Stimulated activated CD4-positive, alpha-beta T cell treated with anti-CD3 and anti-CD28 coated beads, Interleukin-2, amount 100 ng/mL, for 24 hours (primary cell): ENCODE measurements at places on chromosomes 4 and X.

DNA sequence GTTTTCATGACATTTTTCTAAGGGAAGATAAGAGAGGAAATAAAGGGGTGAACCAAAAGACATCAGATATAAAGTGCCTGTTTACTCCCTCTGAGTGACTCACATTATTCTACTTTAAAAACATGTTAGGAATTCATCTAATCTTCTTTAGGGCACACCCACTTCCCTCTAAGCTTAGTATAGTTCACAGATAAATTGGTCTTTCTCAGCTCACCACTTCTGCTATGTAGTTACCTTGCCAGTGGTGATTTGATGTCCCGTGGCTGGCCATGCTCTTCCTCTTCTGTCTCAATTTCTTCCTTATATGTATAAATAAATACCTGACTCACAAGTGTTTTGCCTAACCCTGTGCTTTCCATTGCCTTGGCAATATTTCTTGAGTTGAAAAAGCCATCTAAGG, 96.8 kb downstream of the PDLIM5 start:
- no peak for DNase-seq

- no peak for DNase-seq
These were observed 91.0 kb downstream of the ARHGAP24 start for GRCh38 chr4:85565761-85566480.

DNA sequence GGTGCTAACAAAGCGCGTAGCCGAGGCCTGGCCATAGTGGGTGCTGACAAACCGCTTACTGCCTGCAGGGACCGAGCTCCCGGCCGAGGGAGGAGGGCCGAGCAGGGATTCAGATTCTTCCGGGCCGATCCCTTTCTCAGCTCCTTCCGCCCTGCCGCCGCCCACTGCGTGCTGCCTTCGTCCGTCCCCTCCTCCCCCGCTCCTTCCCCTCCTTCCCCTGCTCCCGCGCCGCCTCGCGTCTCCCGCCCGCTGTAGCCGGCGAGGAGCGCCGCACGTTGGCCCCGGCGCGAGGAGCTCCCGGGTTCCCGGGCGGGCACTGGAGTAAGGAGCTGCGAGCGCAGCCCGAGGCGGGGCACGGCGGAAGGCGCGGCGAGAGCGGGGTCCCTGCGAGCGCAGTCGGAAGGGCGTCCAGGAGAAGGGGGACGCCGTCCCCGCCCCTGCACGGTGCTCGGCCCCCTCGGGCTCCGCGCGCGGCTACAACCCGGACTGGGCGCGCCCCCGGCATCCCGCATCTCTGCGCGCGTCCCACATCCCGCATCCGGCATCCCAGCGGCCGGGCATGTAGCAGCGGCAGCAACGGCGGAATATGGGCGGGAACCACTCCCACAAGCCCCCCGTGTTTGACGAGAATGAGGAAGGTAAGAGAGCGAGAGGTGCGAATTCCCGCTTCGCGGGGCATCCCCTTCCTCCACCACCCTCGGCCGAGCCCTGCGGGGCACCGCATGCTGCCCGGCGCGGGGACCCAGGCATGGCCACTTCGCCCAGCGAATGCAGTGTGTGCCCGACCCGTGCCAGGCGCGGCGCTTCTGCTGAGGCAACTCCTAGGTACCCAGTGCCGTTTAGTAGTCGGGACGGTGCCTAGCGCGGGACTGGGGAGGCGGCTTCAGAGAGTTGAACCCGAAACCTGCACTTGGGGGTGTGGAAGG, at the start of gene STK32B:
Gene STK32B (plus strand): TSS at position 203 of the 926 bp plus-strand sequence.
- no peak for DNase-seq

- DNase-seq: no peak
These were observed 29.2 kb downstream of the LGI2 start for GRCh38 chr4:25001509-25001908.

DNA sequence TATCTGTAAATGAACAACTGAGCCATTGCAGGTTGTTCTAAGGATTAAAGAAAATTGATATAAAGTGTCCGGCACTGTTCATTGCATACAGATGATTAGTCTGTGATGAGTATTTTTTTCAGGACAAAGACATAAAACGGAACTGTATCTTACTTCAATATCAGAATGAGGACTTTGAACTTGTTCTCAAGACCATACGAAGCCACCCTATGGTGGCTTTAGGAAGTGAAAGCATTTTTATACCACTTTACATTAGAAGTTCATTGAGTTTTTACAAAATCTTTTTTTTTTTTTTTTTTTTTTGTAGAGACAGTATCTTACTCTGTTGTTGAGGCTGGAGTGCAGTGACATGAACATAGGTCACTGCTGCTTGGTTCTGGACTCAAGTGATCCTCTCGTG, 45.2 kb upstream of the TRIM2 start:
- no peak for DNase-seq
